ENCODE measurements at places on chromosomes 2 and 18. TPM values are rescaled to one million over a fixed set of nuclear protein-coding genes. Genes with fewer than 3 reads are reported as not detected.

The MATN3 gene
- 0.11 TPM for total RNA-seq

GRCh38 chr2:71538241-71538640, 84.9 kb downstream of the DYSF start:
- no peak for DNase-seq

The VWC2L gene
- total RNA-seq: 0.08 TPM

GRCh38 chr2:176151442-176152287, at the start of gene HOXD4:
Gene HOXD4, plus strand, starts transcription at chr2:176151550. Its CDS starts 84 bp downstream, at chr2:176151634.
- peak; percentile 39 for DNase-seq
